ENCODE measurements at places on chromosomes 6 and 20.
A peak's percentile ranks its signal among the peaks of the same experiment; 100 is the strongest.

DNA sequence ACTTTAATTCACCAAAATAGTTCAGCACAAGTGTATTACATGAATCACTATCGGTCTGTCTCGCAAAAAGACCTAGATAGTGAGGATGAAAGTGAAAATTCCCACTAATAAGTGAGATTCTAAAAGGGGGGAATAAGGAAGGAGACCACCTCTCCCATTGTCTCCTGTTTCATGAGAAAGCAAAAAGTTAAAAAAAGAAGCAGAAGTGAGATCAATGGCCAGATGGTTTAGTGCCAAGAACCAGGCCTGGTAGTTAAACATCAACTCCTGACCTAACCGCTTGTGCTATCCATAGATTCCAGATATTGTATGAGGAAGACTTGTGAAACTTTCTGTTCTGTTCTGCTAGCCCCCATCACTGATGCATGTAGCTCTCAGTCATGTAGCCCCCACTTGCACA is 293.0 kb downstream of the RNGTT start:
- no peak for DNase-seq

- no peak for DNase-seq
Observed at GRCh38 chr20:10300582-10301446, 82.2 kb downstream of the SNAP25 start.

DNA sequence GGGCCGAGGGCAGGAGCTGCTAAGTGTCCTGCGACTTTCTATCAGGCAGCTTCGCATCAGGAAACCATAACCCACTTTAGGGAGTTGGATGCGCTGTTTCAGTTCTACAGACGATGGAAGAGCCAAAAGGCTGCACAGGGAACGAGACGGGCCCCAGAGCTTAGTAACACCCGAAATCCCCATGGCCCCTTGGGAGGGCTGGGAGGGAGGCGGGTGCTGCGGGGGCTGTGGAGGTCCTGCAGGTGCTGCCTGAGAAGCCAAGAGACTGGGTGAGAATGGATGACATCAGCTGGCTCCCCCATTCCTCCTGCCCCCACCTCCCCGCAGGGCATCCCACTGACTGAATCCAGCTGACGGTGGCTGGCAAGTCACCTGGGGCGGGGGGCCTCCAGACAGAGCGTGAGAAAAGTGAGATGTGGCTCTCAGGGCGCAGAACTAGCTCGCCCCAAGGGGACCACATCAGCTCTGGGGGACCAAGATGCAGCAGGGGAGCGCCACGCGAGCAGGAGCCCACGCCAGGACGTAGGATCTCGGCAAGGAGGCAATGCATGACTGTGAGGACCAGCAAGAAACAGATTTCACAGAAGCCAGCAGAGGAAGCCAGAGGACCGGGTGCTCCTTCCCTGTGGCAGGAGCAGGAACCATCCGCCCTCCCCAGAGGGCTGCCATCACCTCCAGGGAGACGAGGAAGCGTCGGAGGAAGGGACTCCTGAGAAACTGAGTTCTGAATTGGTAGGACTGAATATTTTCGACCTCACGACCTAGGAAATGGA is 36.8 kb downstream of the PNLDC1 start:
- no peak for DNase-seq

- DNase-seq = no peak
Observed at GRCh38 chr6:35038076-35038475, 103.1 kb downstream of the TCP11 start.

DNA sequence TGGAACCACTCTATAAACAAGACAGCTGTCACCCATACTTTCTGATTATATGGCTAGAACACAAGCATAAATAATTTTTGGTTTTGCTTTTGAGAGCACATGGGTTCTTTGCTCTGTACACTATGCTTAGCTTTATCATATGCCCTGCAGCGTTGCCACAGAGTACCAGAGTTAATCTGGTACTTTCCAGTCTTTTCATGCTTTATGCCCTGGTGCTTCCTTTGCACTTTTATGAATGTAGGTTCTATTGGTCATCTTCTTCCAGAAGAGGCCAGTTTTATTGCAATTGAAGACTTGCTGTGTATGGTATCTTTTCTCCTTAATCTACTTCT is 20.8 kb downstream of the SHLD1 start:
- DNase-seq = no peak

- no peak for DNase-seq
Observed at GRCh38 chr20:53124803-53125202, 152.6 kb downstream of the TSHZ2 start.

GRCh38 chr6:149457316-149457884 is 27.4 kb downstream of the ZC3H12D start:
- DNase-seq = no peak

GRCh38 chr6:143159001-143159400 is 98.3 kb downstream of the AIG1 start:
- no peak for DNase-seq

DNA sequence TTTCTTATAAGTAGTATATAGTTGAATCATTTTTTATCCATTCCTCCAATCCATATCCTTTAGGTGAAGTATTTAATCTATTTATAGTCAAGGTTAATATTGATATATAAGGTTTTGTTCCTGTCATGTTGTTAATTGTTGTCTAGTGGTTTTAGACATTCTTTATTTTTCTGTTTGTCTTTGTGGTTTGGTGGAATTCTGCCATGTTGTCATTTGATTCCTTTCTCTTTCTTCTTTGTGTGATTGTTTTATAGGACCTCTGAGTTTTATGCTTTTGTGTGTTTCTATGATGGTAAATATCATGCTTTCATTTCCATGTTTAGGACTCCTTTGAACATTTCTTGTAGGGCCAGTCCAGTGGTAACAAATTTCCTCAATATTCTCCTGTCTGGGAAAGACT is 450.3 kb upstream of the BTBD3 start:
- no peak for DNase-seq

DNA sequence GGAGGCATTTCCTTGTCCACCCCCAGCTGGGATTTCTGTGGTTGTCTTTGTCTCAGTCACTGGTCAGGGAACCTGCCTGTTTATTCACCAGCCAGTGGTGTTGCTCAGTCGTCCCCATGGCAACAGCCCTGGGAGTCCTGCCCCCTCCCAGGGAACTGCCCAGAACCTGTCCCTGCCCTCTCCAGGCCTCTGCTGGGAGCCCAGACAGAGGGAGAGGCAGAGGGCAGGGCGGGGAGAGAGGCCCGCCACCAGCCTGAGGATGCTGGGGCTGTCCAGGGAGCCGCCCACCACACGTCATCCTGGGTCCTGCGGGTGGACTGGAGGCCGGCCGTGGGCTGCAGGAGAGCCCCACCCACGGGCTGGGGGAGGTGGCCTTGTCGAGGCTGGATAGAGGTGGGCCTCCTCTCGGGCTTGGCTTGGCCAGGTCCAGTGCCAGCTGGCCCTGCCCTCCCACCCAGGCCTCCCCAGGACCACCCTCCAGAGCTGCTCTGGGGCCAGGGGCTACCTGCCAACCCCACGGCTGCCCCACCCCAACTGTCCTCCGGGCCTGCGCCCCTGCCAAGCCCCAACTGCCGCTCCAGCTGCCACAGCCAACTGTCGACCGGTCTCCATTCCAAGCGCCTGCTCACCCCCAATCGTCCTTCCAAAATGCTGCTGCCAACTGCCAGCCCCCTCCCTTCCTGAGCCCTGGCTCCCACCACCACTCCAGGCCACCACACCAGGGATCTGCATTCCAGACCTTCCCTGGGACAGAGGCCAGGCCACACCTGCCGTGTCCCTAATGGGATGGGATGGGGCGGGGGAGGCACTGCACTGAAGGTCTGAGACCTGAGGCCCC is 4.2 kb upstream of the ZBTB46 start:
- peak; percentile 84 for DNase-seq

Measured in D721Med (cell line).